Activated naive CD8-positive, alpha-beta T cell treated with anti-CD3 and anti-CD28 coated beads for 36 hours (primary cell): ENCODE measurements at places on chromosomes 16 and 17.

DNA sequence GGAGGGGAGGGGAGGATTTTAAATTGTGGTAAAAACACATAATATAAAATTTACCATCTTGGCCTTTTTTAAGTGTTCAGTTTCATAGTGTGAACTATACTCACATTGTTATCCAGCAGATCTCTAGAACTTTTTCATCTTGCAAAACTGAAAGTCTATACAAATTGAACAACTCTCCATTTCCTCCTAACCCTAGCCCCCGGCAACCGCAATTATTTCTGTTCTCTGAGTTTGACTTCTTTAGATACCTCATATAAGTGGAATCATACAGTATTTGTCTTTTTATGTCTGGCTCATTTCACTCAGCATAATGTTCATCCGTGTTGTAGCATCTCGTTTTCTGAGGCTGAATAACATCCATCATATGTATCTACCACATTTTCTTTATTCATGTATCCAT is 30.0 kb upstream of the MRTFB start:
- no peak for DNase-seq

GRCh38 chr16:21023509-21024202 is 123.1 kb downstream of the LYRM1 start:
- DNase-seq = no peak

- DNase-seq = no peak
Observed at GRCh38 chr17:81328978-81329926, 34.1 kb upstream of the SLC38A10 start.

GRCh38 chr16:25988084-25988483 is 296.3 kb downstream of the HS3ST4 start:
- DNase-seq = no peak

DNA sequence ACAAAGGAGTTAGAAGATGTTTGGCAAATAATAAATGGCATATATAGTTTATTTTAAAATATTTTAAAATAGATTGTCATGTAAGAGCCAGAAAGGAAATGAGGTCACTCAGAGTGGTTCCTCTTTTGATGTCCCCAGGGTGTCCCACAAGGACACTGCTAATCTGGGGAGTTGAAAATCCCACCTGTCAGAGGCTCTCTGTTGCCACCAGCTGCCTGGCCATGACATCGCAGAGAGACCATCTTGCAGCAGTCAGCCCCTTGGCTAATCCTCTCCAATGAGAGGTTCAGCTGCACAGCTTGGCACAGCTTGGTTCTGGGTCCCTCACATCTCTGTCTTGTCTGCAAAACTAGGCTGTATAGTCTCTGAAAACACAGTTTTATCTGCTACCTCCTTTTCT is 11.0 kb upstream of the RBFOX1 start:
- no peak for DNase-seq

GRCh38 chr16:20944861-20945574 is 44.4 kb downstream of the LYRM1 start:
- DNase-seq = peak; percentile 65

DNA sequence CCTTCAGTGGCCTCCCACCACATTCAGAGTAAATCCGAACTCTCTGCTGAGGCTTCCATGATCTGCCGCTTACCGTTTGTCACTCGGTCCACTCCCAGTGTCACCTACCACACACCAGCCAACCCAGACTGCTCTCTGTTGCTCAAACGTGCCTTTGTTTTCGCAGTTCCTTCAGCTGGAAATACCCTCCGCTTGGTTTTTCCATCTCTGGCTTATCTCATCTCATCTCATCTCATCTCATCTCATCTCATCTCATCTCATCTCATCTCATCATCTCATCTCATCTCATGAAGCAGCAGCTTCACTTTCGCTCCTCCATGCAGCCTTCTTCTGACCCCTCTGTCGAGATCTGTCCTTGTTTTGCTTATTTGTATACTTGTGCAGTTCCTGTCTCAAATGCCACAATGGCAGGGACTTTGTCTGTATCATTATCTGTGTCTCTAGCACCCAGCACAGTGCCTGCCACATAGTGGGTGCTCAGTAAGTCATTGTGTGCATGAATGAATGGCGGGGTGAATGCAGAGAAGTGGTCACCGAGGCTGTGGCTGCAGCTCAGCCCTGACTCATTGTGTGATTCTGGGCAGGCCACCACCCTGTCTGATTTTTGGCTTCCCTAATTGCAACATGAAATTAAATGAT is 3.8 kb upstream of the SNX20 start:
- DNase-seq = peak; percentile 47

DNA sequence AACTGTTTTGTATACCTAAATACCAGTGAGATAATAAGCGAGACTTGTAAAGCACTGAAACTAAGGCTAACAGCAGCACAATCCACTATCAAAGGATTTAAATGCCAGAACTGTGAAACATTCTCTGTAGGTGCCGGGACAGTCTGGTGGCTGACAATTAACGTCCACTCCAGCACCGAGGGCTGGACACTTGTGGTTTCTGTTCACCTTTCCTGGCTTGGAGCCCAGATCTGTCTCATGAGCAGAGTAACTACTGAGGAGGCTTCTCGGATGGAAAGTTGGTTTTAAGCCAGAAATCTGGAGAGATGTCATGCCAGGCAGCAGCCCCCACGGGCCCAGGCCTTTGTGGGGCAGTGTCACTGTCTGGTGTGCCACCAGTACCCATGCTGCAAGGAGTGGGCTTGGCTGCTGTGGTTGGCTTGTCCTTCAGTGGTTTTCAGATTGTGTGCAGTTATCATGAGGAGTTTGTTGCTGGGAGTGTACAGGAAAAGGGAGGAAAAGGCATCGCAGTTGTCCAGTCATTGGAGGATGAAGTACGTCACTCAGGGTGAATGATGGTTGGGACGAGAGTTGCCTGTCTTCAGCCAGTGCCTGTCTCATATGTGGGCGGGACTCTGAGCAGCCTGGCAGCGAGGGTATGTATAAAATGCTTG is 35.5 kb downstream of the UBN1 start:
- no peak for DNase-seq

- DNase-seq = no peak
Observed at GRCh38 chr17:17460038-17460437, 16.8 kb upstream of the MED9 start.

GRCh38 chr16:70665806-70666735 is 19.7 kb downstream of the IL34 start:
- no peak for DNase-seq

- no peak for DNase-seq
Observed at GRCh38 chr16:69916462-69916861, 34.7 kb upstream of the CLEC18A start.

GRCh38 chr16:89873972-89874689 is 739 bp downstream of the TCF25 start:
- DNase-seq = peak; percentile 95

DNA sequence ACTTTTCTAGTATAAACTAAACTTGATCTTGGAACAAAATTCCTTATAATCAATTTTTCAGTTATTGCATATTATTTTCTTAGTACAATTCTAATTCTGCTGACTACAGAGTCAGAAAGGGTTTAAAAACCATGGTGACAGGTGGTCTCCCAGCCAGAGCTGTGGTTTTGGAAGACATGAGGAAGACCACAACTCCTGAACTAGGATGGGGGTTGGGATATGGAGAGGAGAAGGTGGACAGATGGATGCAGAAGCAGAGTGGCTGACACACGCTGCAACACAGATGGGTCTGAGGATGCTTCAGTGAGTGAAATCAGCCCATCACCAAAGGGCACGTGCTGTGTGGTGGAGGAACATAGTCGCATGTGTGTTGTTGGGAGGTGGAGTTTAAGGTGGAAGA is 187.7 kb downstream of the LGALS9B start:
- no peak for DNase-seq

- no peak for DNase-seq
Observed at GRCh38 chr16:1175566-1176279, 22.8 kb downstream of the CACNA1H start.

GRCh38 chr16:88469615-88470395 is 16.7 kb downstream of the ZFPM1 start:
- DNase-seq = peak; percentile 47

DNA sequence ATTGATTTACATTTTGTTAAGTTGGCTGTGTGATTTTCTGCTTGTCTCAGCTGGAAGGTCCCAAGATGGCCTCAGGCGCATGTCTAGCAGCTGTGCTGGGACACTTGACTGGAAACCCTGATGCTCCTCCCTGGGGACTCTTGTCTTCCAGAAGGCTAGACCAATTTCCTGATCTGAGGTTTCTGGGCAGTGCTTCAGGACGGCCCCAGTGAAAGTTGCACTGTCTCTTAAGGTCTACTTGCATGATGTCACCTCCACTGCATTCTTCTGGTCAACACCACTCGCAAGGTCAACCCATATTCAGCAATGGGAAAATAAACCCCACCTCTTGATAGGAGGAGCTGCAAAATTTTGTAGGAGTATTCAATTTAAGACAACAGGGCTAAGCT is 116.0 kb downstream of the SALL1 start:
- DNase-seq = no peak

GRCh38 chr16:19875900-19876299 is 8.7 kb downstream of the GPRC5B start:
- no peak for DNase-seq

GRCh38 chr17:55068862-55069811 is 100.6 kb downstream of the STXBP4 start:
- DNase-seq = no peak

GRCh38 chr17:15951368-15952047 is 6.6 kb downstream of the ADORA2B start:
- DNase-seq = no peak

DNA sequence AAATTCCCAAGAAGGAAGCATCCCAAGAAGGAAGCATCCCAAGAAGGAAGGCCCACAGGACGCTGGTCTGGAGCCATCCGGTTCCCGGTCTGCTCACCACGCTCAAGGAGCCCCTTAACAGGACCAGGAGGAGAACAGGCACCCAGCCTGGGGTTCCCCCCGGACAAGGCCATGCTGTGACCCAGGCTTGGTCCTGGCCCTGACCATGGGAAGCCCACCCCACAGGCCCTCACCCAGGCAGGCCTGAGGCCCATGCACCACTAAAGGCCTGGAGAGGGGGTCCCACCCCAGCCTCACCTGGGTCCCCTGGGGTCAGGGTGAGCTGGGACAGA is 340 bp upstream of the ENPP7 start:
- no peak for DNase-seq

- no peak for DNase-seq
Observed at GRCh38 chr16:12449795-12450194, 353.9 kb downstream of the CPPED1 start.

- no peak for DNase-seq
Observed at GRCh38 chr16:13727943-13728342, 192.0 kb upstream of the ERCC4 start.

- peak; percentile 74 for DNase-seq
Observed at GRCh38 chr17:58335779-58336455, 7.3 kb upstream of the TSPOAP1 start.

DNA sequence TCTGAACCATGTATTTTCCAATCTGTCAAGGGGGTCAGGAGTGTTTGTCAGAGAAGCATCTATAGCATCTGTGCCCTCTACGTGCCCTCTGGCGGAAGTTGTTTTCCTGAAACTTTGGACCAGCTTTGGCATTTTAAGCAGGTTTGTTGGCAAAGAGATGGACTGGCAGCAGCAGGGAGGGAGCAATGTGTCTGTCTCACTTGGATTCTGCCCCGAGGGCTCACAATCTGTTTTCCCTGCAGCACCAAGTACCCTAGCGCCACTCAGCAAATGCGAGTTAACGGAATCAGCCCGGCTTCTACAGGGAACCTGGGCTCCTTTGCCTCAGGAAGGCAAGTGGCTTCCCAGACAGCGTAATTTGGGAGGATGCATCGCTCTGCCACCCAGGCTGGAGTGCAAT is 17.4 kb downstream of the DUSP14 start:
- DNase-seq = no peak

DNA sequence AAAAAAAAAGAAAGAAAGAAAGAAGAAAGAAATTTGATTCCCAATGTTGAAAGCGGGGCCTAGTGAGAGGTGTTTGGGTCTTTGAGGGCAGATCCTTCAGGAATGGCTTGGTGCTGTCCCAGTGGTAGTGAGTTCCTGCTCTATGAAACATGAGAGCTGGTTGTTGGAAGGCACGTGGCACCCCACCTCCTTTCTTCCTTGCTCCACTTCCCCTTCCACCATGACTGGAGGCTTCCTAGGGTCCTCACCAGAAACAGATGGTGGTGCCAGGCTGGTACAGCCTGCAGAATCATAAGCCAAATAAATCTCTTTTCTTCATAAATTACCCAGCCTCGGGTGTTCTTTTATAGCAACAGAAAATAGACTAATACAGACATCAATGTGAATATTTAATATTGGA is 147.3 kb upstream of the KCNJ18 start:
- DNase-seq = no peak

DNA sequence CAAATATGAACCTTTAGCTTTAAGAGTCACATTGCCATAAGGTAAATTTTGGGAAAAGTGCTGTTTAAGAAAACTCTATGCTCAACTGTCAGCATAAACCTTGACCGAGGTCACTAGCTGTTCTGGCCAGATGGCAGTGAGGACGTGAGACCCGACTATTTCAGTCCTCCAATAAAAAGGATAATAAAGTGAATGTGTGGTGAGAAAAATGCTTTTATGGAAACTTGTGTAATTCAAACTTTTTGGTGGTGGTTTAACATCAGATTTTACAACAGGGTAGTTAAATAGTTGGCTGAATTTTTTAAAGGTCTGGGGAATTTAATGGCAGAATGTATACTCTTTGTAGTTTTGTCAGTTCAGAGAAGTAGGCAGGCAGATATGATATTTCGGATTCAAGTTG is 391.1 kb downstream of the PMP22 start:
- DNase-seq = no peak

DNA sequence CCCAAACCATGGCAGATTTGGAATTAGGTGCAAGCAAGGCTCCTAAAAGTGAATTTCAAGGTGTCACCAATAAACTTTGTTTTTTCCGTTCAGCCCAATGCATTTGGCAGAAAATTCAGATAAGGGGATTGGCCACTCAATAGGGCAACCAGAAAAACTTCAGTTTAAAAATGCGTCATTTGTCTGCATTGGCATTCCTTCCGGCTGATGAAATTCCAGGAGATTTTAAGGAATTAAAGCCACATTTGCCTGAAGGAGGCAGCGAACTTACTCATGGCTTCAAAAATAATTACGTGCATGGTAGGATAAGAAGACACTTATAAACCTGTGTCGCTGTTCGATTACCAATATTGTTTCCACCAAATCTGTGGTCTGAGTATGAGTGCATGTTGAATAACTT is 151.9 kb downstream of the SALL1 start:
- no peak for DNase-seq

DNA sequence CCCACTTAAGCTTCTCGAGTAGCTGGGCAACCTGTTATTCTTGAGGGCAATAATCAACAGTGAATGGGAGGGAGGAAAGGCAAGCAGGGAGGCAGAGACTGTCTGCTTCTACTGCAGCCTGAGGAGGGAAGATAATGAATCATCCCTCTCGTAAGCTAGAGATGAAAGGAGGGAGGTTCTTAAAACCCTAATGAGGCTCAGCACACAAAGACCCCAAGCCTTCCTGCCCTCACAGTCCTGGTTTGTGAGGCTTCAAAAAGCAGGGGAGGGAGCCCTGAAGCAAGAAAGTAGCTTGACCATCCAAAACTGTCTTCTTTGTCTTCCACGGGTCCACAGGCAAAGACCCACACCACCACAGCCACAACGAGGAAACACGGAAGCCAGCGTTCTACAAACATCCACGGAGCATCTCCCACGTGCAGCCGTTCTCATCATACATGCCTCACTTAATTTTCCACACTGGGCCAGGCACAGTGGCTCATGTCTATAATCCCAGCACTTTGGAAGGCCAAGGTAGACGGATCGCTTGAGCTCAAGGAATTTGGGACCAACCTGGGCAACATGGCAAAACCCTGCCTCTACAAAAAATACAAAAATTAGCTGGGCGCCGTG is 1.8 kb downstream of the PIK3R5 start:
- no peak for DNase-seq
